ENCODE measurements at places on chromosomes 3 and 15.

GRCh38 chr3:48563382-48563918 lies at the start of gene UCN2:
Gene UCN2, minus strand, starts transcription at chr3:48563781. Its CDS starts 657 bp downstream, at chr3:48563124.
- DNase-seq = no peak

DNA sequence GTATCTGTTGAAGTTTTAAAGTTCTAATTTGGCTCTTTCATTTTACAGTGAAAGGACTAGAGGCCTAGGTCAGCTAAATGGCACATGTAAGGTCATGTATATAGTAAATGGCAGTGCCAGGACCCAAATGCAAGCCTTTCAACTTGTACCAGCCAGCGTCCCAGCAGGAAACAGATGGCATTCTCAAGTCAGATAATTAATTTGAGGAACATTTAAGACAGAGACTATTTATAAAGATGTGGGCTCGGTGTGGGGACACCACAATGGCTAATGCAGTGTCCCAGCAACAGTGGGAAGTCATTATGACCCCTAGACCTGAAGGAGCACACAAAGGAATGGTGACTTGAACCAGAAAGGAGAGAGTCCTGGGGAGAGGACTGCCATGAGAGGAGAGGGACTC lies 6.1 kb downstream of the MINDY4B start:
- DNase-seq = no peak

DNA sequence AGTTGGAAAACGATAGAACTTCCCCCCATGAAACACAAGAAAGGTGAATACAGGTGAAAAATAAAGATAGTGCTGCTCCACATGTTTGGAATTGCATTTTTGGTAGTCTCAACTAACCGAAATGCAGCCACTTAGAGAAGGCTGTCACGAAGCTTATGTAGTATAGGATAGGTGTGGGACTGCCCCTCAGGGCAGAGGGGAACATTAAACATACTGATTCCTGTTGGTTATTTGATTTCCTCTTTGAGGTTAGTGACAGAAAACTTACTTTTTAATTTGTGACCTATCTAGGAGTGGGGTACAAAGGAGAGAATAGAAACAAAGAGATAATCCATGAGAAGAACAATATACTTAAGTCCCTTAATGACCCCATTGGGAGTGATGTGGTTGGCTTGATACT lies 85.8 kb upstream of the SATB1 start:
- no peak for DNase-seq

DNA sequence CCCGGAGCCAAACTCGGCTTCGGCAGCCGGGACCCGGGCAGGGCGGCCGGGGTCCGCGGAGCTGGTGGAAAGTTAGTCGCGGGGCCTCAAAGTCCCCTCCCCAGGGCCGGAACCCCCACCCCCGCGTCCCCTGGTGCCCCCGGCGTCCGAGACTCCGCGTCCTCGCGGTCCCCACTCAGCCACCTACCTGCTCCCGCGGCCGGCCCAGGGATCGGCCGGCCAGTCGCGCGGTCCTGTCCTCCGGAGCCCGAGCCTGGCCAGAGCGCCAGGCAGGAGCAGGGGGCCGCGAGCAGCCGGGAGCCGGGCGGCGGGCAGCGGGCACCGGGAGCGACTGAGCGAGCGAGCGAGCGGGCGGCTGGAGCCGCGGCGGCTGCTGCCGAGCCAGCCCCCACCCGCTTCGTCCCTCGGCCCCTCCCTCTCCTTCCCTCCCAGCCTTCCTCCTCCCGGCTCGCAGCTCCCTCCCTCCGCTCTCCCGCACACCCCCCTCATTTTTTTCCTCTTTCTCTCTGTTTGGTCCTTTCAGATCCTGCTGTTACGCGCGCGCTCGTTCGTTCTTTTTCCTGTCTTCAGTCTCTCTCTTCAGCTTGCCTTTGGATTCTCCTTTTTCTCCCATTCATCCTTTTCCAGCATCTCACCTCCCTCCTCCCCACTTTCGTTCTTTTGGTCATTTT lies at the start of gene MEGF11:
Gene MEGF11 (minus strand): TSS at position 333 of the 671 bp plus-strand sequence. CDS start 125,347 bp downstream, outside the sequence.
- DNase-seq = peak; percentile 75

GRCh38 chr15:36601497-36601932 lies 22.1 kb downstream of the CDIN1 start:
- no peak for DNase-seq

GRCh38 chr3:27714146-27714526 lies 8.0 kb downstream of the EOMES start:
- DNase-seq = no peak

DNA sequence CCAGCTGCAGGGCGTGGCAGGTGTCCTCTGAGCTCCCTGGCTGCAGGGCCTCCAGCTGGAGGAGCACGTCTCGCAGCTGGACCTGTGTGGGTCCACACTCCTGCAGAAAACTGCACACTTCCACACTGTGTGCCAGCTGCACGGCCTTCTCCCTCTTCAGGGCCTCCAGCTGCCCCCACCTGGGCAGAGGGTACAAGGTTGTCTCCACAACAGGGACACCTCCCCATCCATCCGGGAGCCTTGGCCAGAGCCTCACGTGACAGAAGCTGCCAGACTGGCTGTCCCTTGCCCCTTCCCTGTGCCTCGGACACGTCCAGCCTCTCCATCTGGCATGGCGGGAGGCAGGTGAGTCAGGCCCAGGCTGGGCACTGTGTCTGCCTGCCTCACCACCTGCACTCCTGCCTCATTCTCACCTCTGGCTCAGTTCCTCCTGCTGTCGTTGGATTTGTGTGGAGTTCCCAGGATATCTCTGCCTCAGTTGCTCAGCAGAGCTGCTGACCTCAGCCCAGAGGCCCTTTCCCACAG lies 14.5 kb downstream of the SPTBN5 start:
- no peak for DNase-seq

GRCh38 chr15:63860155-63860554 lies 26.4 kb upstream of the HERC1 start:
- no peak for DNase-seq

DNA sequence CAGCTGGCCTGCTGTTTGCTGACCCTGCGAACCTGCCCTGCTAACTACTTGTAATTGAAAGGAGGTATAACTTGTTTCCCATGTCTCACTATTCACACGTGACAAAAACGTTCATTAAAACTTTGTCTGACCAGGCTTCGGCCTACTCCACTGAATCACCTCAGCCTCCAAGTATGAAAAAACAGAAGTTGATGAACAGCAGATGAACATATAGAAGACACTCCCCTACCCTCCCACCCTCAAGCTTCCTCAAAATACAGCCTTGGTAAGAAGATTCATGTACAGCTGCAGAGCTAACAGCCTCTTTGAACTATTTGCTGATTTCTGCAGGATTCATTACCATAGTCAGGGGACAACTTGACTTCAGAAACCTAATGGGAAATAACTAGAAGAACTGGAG lies 10.7 kb downstream of the RBM15B start:
- no peak for DNase-seq

GRCh38 chr3:11074451-11074850 lies 79.8 kb upstream of the HRH1 start:
- DNase-seq = no peak

DNA sequence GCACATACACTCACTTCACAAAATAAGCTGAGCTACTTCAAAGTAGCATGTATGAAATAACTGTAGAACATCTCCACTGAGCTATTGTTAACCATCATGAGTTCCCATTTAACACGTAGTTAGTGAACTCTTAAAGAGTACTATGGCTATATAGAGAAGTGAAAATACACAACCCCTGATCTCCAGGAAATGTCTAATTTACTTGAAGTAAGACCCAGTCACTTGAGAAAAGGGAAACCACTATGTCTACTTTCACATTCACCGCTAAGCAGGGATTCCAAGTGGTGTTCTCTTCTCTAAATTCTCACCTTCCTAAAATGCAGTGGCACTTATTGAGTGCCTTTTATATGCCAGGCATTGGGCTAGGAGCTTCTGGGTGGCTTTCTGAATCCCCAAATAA lies 35.0 kb upstream of the COLQ start:
- DNase-seq = no peak

DNA sequence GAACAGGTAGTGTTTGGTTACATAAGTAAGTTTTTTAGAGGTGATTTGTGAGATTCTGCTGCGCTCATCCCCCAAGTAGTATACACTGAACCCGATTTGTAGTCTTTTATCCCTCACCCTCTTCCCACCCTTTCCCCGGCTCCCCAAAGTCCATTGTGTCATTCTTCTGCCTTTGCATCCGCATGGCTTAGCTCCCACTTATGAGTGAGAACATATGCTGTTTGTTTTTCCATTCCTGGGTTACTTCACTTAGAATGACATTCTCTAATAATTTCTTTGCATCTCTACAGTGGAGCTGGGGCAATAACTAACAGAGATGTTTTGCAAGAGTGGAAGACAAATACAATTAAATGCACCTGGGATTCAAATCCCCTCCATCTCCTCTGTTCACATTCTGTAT lies 93.2 kb downstream of the TP63 start:
- DNase-seq = no peak

- peak; percentile 91 for DNase-seq
Observed at GRCh38 chr15:48190932-48191573, 412 bp upstream of the CTXN2 start.

- DNase-seq = no peak
Observed at GRCh38 chr3:62708638-62709373, 166.4 kb downstream of the CADPS start.

DNA sequence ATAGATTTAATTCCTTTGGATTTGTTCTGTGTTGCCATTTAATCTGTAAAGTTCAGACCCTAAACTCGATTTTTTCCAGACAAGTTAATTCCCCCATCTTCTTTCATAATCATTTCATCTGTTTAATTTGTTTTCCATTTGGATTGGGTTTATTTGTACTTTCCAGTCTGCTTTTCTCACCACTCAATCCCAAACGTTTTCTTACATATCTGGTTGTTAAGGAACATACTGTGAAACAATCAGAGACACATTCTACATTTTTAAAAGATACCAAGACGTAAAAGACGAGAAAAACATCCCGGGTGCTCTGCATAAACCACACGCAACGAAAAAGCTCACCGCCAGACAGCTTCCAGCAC lies 13.0 kb upstream of the ONECUT1 start:
- DNase-seq = no peak

DNA sequence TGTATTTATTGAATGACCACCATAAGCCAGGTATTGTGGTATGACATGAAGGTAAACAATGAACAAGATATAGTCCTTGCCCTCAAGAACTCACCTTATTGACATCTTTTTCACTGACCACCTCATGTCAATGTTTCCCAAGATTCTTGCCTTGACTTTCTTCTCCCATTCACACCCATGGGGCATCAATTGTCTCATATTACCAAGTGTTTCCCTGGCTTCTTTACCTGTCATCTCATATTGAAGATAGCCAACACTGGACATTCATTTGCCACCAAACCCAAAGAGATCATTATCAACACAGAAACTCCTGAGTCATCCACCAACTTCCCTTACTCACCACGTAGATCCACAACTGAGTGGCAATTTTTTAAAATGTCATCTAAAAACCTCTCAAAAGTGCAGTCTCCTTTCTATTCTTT lies 2.2 kb downstream of the EFHB start:
- DNase-seq = no peak

GRCh38 chr3:28669870-28670269 lies 321.2 kb upstream of the AZI2 start:
- DNase-seq = no peak

DNA sequence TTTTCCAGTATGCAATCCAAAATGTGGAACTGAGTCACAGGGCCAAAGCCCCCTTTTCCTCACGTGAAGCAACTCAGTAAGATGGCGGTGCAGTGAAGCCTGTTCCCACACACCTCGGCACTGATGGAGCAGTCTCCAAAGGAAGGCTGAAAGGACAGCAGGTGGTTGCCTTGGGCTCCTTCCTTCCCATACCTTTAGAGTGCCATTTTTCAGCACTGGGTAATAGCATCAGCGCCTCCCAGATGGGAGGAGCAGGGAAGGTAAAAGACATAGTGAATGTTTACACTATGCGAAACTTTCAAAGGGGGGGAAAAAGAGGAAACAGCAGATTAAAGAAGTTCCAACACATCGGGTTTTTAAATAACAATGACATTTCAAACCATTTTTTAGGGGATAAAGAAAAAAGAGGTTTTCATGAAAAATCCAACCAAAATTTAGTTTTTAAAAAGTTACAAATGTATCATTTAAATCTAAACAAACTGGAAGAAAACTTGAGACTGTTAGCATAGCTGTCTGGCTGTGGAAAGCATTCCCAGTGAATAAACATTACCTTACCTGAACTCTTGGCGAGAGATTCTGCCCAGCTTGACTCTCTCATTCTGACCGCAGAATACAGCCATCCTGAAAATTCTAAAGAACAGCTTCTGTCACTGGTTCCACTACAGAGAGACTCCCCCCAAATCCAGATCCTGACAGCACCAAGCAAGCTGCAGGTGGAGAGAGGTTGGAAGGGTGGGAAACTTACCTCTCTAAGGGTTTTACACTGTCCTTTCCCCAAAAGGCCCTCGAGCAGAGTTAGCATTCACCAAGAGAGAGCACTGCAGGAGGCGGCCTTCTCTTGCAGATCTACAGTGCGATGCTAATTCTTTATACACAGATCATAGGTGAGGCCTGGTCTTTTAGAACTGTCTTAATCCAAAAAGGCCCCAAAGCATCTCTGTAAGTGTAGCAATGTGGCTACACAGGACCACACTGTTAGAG lies 32.6 kb downstream of the ABCC5 start:
- DNase-seq = no peak

- no peak for DNase-seq
Observed at GRCh38 chr3:119831941-119832371, 50.1 kb downstream of the NR1I2 start.

DNA sequence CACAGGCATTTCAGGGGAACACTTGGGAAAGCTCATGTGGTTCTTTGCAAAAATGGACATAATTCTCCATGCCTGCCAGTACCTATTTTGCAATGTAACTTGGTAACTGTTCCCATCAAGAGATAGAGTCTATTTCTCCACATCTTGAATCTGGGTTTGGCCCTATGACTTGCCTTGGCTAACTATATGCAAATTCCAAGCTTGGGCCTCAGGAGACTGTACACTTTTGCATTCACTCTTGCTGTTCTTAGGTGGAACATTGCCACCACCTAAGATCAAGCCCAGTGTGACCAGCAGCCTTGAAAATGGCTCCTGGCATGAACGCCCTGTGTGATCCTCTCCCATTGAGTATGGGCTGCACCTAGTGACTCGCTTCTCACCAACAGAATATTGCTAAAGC lies 19.8 kb upstream of the SMAD6 start:
- DNase-seq = no peak

DNA sequence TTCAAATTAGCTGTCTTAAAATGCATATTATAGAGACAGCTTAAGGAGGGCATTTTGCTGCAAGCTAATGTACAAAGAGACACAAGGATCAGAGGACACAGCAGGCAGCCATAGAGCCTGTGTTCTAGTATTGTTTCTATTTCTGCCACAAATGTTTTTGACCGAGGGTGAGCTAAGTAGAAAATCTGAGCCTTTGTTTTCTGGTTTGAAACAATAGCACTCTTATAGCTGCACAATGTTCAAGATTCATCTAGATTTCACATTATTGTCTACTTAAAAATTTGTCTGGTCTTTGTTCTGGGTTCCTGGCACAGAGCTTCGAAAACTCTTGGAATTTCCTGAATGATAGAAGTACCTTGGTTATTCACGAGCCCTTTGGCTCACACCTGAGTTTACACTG lies 40.0 kb upstream of the TUSC7 start:
- DNase-seq = no peak
